ENCODE measurements at places on chromosomes 3 and 15.

DNA sequence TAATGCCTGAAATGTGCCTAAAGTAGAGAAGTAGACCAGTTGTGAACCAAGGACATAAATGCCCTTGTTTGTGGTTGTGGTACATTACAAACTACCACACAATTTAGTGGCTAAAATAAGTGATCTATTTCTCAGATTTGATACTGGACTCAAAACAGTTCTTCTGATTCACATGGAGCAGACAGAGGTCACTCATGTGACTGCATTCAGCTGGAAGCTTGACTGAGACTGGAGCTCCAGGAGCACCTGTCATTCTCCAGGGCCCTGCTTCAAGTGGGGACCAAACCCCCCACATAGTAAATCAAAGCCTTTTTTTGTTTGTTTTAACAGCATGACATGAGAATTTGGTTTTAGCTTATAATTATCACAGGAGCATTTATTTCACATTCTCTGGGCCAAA, 301.2 kb downstream of the OXSM start:
- no peak for DNase-seq

GRCh38 chr3:15633159-15633558, 31.6 kb downstream of the BTD start:
- DNase-seq, result no peak

DNA sequence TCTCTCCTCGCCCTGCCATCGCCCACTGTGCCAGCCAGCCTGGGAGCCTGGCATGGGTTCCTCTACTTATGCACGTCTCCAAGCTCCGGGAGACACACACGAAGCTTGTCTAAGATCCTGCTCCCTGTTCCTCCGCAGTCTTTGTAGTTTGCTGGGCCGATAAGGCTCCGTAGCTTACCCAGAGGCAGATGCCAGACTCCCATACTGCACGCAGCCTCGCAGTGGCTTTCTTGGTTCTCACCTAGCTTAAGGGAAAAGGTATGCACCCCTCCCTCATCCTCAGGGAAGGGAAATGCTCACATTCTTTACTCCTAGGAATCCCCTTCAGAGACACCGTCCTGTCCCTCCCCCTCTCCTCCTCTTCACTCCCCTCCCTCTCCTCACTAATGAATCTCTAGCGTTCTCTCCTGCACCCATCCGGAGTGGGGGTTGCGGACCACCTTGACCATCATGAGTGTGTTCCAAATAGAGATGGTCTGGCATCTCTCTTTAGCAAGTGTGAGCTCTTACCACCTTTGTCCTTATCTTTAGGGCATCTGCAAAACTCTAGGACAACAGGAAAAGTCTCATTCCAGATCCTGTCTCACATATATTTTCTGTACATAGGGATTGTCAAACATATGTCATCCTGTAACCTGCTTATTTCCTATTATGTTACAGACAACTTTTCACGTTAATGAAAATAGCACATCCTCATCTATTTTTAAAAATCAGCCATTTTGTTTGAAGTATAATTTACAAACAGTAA, 56.5 kb downstream of the TMEM266 start:
- no peak for DNase-seq

- no peak for DNase-seq
Observed at GRCh38 chr3:23114432-23114831, 88.7 kb upstream of the UBE2E2 start.

DNA sequence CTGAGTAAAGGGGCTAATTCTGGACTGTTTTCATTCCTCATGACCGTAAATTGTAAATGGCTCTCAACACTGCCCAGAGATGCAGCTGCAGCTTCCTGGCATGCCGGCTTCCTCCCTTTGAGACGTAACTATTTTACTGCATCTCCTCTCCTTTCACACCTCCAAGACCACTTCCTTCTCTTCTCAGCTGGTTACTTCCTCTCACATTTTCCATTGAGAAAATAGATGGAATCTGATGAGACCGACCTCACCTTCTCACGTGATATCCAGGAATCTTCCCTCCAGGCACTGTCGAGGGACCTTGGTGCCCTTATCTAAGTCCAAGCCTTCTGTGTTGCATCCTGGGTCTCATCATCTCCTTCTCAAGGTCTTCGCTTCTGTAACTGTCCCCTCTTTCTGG, 12.7 kb downstream of the LYSMD4 start:
- DNase-seq, result no peak

DNA sequence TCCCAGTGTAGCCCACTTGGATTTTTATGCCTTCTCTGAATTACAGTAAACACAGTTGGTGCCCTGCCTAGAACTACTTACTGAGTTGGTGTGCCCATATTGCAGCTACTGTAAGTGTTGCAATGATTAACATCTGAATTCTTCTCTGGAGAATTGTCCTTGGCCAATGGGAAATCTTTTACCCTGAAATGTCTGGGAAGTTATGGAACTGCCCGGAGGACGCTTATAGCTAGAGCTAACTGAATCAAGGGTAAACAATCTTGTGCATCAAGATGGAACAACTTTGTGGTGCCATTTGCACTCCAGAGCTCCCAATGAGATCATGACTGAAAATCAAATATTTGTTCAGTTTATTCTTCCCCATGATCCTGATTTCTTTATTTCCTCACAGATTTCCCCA, 246.7 kb upstream of the CBLB start:
- DNase-seq, result no peak

Data from Calu3 (cell line).